ENCODE measurements at places on chromosomes 2 and 18.

- peak; percentile 99 for DNase-seq
Measured at GRCh38 chr2:178450774-178451525, at the start of the genes PJVK and PRKRA. Gene PJVK, plus strand, starts transcription at chr2:178451378. Its CDS starts 2,032 bp downstream, at chr2:178453410. Gene PRKRA, minus strand, starts transcription at chr2:178451175. Its CDS starts 145 bp downstream, at chr2:178451030.

DNA sequence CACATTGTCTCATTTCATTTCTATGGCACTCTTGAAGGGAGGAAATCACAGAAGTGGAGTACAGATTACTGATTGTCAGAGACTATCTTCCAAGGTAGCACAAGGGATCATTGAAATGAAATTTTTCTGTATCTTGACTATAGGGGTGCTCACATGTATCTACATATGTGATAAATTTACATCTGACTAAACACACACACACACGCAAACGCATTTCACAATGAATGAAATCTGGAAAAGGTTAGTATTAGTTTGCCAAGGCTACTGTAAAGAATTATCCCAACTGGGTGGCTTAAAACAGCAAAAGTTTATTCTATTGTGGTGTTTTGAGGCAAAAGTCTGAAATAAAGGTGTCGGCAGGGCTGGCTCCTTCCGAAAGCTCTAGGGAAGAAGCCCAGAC lies 144.6 kb downstream of the SH3BP4 start:
- no peak for DNase-seq

DNA sequence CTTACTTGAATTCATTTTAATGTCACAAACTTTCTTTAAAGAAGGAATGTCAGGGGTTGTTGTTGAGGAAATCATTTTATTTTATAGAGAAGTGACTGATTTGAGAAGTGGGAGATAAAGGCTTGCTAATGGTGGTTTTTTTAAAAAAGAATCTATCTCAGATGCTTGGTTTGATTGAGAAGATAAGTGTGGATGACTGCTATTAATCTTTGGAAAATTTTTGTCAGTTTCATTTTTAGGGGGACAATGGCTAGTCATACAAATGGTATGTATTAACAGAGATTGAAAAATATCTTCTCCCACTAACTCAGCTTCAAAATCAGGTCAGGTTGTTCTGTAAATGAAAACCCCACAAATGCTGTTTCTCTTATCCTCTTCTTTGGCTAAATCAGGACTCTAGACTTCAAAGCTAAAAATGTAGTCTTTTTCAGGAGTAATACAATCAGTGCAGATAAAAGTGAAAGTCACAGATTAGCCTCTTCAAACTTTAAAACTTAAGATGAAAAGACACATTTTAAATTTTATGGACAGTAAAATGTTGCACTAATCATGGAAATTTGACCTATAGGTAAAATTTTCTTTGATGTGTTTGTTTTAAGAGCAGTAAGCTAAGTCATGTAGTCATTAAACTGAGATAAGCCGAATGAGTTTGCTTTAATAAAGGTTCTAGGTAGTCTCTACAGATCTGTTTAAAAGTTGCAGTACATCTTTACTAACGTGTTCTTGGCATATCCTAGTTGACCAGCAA lies 674.2 kb upstream of the VRK2 start:
- DNase-seq = peak; percentile 15

DNA sequence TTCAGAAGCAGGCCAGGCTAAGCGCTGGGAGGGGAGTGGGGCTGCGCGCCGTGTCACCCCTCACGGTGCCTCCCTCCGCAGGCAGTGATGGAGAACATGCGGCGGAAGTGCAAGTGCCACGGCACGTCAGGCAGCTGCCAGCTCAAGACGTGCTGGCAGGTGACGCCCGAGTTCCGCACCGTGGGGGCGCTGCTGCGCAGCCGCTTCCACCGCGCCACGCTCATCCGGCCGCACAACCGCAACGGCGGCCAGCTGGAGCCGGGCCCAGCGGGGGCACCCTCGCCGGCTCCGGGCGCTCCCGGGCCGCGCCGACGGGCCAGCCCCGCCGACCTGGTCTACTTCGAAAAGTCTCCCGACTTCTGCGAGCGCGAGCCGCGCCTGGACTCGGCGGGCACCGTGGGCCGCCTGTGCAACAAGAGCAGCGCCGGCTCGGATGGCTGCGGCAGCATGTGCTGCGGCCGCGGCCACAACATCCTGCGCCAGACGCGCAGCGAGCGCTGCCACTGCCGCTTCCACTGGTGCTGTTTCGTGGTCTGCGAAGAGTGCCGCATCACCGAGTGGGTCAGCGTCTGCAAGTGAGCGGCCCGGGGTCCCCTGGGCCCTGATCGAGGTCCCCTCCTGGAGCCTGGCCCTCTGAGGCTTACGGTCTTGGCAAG lies 12.2 kb downstream of the WNT10A start:
- peak; percentile 57 for DNase-seq
